ENCODE measurements at places on chromosomes 1 and 21. TPM values are rescaled to one million over a fixed set of nuclear protein-coding genes. Genes with fewer than 3 reads are reported as not detected.

The RNF187 gene
- 129 TPM for total RNA-seq

The ZBTB18 gene
- total RNA-seq: 9.9 TPM

DNA sequence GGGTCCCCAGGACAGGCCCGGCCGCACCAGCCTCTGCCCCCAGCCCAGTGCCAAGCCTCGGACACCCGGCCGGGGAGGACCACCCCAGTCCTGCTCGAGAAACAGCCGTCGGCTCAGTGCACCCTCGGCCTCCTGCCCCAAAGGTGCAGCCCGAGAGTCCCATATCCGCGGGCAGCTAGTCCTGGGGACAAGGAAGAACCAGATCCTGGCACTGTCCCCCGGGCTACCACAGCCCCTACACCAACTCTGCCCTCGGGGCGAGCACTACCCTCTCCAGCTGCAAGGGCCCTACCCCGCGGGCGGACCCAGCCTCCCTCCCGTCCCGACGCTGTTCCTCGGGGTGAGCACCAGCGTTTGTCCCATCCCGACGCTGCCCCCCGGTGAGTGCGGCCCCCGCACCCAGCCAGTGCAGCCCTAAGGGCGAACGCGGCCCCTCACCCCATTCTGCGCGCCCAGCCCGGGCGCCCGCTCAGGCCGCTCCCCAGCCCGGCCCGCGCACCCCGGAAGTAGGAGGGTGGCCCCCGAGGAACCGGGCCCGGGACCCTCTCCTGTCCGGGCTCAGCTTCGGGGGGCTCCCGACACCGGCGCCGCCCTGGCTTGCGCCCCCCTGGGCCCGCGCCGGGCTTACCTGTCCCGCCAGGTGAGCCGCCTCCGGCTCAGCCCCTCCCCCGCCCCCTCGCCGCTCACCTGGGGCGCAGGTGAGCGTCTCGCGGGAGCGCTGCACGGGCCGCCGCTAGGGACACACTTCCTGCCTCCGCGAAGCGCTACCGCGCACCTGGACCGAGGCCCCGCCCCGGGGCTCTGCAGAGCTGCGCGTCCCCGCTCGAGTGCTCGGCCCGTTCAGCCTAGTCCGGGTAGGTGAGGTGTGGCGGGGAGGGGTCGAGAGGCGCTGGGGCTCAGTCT is at the start of gene KDF1:
TSS of gene KDF1 (minus strand) at position 747 of the 903 bp plus-strand sequence. CDS start 8,088 bp downstream, outside the sequence.
- no peaks in the 10 kb centered on the region for H3K36me3 ChIP-seq
- H3K27ac ChIP-seq: peak within 1 kb of the TSS; percentile 24
- H3K27me3 ChIP-seq: no peaks in the 10 kb centered on the region
- peak; percentile 37 for DNase-seq
- peaks cover 6% of the 10 kb centered on the region for H3K4me1 ChIP-seq
- H3K4me3 ChIP-seq: peak within 1 kb of the TSS; percentile 51

DNA sequence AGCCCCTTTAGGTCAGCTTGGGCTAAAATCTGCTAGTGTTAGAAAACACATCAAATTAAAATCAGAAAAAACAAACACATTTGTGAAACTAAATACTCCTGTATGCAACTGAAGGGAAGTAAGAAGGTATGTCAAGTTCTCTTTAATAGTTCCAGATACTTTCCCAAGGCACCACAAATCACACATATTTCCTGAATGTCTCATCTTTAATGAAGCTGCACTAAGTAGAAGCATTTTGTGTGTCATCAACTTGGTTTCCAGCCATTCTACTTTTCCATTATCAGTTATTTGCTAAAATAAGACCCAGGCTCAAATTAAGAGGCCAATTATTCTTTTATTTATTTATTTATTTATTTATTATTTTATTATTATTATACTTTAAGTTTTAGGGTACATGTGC is 34.7 kb downstream of the CRB1 start:
- no peaks in the 10 kb centered on the region for H3K27me3 ChIP-seq
- no peaks in the 10 kb centered on the region for H3K36me3 ChIP-seq
- H3K4me1 ChIP-seq: no peaks in the 10 kb centered on the region

DNA sequence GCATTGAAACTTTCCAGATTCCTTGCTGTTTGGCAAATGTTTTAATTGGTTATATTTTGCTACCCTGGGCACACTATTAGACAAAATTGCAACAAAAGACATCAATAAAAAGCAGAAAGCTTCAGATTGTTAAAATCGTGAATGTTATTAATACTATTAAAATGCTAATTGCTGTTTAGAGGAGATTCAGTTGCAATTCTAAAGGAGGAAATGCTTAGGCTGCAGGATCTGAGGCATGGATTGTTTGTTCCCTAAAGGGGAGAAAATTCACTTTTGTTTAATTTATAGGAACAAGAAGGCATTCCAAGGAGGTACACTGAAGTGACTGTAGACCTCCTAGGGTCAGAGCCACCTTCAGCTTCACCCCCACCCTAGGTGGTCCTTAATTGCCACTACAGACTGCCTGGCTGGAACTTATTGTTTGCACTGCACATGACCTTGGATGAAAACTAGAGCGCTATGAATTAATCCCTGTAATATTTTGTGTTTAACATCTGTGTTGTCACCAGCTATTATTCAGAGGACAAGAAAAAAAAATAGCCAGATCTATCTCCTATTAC is 1266.9 kb upstream of the ADGRL2 start:
- no peak for DNase-seq
- no peaks in the 10 kb centered on the region for H3K4me1 ChIP-seq
- no peaks in the 10 kb centered on the region for H3K36me3 ChIP-seq
- H3K4me3 ChIP-seq: no peak overlapping the region
- no peaks in the 10 kb centered on the region for H3K27me3 ChIP-seq

DNA sequence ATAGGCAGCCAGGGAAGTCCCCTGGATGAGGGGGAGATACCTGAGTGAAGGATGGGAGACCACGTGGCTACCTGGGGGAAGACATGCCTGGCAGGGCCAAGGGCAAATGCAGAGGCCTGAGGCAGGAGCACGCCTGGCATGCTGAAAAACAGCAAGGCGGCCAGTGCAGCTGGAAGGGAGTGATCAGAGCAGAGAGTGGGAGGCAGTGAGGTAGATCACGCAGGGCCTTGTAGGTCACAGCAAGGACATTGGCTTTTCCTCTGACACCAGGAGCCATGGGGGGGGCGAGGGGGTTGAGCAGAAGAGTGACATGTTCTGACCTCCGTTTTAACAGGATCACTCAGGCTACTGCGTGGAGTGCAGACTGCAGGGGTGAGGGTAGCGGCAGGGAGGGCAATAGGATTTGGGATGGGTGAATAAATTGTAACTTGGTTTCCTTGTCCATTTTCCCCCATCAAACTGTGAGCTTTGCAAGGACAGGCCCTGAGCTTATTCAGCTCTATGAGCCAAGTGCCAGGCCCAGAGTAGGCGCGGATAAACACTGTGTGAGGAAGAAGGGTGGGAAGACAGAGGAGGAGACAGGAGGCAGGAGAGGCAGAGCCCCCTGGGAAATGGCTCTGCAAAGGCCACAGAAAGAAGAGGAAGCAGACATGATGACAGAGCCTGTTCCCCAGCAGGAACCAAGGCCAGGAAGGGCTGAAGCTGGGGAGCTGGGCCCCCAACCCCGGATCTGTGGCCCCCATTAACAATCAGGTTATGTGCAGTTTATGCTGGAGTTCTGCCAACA is 16.6 kb downstream of the IFI6 start:
- H3K4me1 ChIP-seq: peaks cover 19% of the 10 kb centered on the region
- no peaks in the 10 kb centered on the region for H3K36me3 ChIP-seq
- no peaks in the 10 kb centered on the region for H3K27me3 ChIP-seq

All from CD8-positive, alpha-beta memory T cell (primary cell).